ENCODE measurements at places on chromosomes 5 and 9.

- DNase-seq, result peak; percentile 77
Measured at GRCh38 chr5:96601715-96602244, 60.4 kb upstream of the CAST start.

DNA sequence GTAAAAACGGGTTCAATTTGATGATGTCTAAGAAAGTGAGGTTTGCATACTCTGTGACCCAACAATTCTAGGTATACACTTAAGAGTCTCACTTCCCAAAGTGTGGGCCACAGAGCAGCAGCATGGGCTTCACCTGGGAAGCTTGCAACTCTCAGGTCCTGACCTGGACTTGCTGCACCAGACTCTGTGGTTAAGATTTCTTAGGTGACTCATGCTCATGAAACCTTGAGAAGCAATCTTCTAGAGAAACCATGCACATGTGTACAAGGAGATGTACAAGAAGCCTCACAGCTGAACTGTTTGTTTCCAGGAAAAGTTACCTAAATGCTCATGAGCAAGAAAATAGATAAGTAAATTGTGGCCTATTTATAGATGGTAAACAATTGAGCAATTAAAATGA lies 30.0 kb downstream of the DNAJC21 start:
- no peak for DNase-seq

DNA sequence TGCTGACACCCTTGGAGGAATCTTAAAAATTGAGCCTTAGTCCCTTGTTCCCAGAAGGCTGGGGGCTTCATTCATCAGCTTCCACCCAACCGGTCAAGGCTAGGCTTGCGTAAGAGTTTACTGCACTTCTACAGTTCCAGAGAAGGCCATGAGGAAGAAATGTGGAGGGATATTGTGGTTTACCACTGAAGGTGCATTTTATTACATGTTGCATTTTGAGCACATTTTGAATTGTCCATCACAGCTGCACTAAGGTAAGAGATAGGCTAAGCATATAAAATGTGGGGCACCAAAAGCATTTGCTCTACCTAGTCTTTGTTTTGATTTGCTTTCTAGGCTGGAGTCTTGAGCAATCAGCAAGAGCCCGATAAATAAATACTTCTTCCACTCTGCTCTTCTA lies 167.1 kb upstream of the PAPPA start:
- DNase-seq, result no peak

GRCh38 chr5:111348661-111349329 lies 124.6 kb downstream of the CAMK4 start:
- no peak for DNase-seq

DNA sequence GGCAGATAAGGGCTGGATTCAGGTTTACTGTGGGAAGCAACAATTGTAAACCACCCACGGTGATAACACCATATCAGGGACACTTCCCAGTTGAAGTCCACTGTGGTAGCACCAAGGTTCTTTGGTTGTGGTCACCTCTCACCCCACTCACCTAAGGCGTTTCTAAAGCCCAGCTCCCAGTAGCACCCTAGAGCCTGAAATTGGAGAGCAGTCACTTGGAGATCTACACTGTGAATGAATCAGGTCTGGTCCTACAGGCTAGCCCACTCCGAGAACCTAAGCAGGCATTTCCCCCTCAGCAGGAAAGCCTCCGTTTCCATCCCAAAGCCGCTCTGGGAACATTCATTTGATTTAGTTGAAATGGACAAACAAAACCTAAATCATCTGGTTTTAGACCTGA lies 191.3 kb downstream of the TTC39B start:
- DNase-seq, result no peak

GRCh38 chr5:110653231-110653970 lies 73.1 kb downstream of the TMEM232 start:
- DNase-seq, result no peak

DNA sequence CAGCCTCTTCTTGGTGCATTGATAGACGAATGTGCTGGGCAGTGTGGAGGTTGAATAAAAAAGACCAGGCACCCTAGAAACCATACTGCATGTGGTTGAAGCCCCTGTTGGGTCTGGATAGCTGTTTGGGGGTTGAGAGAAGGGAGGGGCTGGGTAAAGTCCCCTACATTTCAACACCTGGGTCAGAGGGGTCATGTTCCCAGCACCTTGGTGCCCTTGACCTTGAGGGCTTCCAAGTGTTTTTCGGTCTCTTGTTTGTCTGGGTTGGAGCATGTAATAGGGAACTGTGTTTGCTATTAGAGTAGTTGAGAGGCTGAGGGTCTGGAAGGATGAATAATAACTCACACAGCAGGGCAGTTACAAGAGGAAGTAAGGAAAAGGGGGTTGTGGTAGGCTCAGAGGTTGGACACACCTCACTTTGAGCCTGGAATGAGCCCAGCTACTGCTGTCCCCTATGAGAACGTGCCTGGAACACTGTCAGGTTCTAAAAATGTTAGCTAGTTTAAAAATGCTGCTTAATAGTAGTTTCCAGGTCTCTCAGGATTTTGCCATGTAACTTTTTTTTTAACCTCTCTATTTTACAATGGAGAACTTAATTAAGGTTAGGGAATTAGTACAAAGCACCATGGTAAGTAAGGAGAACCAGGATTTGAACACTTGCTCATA lies 155.2 kb upstream of the SPRY4 start:
- DNase-seq, result no peak

DNA sequence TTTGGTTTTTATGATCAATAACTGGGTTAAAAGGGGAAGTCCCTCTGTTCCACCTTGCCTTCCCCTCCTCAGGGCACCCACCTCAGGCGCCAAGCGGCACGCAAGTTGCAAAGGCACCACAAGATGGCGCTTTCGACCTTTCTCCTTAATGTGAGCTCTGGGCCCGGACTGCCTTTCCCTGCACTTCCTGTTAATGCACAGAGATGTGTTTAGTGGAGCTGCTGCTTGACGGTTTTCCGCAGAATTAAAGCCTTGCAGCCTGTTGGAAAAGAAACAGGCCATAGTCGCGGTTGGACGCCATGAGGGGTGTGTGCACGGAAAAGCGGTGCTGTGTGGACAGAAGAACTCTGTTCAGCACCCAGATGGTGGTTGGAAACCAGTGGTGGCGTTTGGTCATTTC lies 17.9 kb downstream of the CXCL14 start:
- DNase-seq, result peak; percentile 89

- peak; percentile 55 for DNase-seq
Measured at GRCh38 chr5:171614971-171615653, 170.5 kb upstream of the SMIM23 start.

DNA sequence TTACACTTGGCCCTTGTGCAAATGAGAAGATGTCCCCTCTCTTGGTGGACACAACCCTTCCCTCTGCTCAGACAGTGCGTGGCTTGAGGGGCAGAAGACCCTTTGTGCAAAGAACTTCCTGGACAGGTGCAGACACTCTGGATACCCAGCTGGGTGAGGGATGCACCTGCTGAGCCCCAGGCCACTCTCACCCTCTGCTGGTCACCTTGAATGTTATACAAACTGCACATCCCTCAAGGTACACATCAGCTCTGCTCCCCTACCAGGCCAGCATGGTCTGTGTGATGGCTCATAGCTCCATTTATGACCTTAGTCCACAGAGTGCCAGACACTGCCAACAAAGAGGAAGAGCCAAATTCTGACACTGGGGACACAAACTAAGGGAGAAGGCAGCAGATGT lies 3.1 kb upstream of the DIRAS2 start:
- no peak for DNase-seq

DNA sequence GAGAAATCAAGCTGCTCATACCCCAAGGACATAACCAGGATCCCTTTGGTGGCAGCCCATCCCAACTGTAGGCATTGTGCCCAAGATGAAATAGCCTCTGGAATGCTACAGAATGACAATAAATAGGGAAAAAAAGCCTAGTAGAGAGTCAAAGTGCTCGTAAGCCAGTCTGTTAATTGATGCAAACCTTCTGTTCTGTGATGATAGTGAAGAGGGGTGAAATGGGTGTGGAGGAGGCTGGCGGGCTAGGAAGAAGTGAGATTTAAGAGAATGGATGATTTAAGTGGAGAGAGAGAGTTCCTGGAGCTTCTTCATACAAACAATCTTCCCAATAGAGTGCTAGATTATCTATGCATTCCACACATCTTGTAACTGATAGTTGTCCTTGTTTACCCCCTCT lies 301.0 kb upstream of the PCSK5 start:
- peak; percentile 36 for DNase-seq

DNA sequence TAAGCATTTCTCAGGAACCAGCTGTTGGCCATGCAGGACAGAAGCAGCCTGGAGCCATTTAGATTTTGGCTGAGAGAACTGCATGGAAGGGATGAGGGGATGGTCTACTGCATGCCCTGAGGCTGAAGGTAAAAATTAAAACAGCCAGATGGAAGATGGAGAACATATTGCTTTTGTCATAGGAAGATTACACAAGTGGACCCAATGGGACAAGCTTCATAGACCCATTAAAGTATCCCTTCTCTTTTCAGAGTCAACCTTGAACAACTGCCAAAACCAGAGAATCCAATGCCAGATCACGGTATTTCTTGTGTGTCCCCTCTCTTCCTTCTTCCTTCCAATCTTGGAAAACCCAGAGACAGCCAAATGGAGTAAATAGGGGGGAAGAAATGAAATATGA lies 253.4 kb downstream of the NR2F1-AS1 start:
- no peak for DNase-seq

DNA sequence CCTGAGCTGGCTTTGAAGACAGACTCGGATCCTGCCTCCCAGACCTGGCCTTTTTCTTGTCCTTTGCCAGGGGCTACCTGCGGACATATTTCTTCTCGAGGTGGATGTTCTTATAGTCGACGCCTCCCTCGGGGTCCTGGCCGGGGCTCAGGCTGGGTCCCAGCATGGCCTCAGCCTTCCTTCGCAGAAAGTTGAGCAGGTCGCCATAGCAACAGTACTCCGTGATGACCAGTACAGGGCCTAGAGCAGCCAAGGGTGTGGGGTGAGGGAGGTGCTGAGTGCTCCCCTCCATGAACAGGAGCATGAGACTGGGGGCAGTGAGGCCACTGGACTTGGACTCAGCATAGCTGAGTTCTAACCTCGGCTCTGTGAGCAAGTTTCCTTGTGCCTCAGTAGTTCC lies 26.7 kb downstream of the CSF1R start:
- DNase-seq, result no peak

DNA sequence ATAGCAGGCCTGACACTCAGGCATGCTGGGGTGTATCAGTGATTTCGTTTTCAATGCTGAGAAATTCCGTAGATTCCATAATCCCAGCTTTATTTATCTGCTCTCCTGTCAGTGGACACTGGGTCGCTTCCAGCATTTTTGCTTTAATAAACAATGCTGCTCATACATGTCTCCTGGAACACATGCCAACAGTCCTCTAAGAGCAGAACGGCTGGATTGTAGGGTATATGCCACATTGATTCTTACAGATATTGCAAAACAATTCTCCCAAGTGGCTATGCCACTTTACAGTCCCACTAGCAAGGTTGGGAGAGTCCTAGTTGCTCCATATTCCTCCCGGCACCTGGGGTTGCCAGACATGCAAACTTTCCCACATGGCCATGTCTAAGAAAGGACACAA lies 81.9 kb downstream of the RAPGEF1 start:
- DNase-seq, result peak; percentile 70

- no peak for DNase-seq
Measured at GRCh38 chr9:18422296-18423036, 51.5 kb upstream of the ADAMTSL1 start.

DNA sequence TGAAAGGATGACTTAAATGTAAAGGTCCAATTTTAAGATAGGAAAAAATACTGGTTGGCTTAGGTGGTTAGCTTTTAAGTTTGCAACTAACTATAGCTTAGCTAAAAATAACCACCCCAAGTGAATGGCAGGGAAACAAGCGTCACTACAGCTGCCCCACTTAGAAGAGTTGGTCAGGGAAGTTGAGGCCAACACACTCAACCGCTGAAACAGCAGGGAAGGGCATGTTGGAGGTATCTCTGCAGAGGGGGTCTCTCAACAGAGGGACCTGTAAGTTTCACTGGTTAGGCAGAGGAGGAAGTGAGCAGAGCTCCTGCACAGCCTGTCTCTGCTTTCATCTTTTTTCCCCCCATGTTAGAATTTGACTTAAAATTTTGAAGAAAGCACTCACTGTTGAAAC lies 75.3 kb downstream of the LHFPL2 start:
- no peak for DNase-seq

- DNase-seq, result no peak
Measured at GRCh38 chr9:6590334-6590733, 55.2 kb downstream of the GLDC start.

Measured in lung (tissue), 17 donors.